A549 treated with Hydrocortisone at 1 μM for 4 hours (cell line): ENCODE measurements at places on chromosomes 12 and 14. TPM values are rescaled to one million over a fixed set of nuclear protein-coding genes. Genes with fewer than 3 reads are reported as not detected.

CPM gene
- total RNA-seq: 5.5 to 7.4 TPM (median 5.7 TPM) in 5 replicates

OR11H12 gene
- not detected in 5 replicates for total RNA-seq

AKAP6 gene
- 0.32 to 0.61 TPM (median 0.40 TPM) in 5 replicates for total RNA-seq

KITLG gene
- 13.3 to 20.9 TPM (median 16.6 TPM) in 5 replicates for total RNA-seq

LRRC10 gene
- not detected in 5 replicates for total RNA-seq

TUNAR gene
- not detected in 5 replicates for total RNA-seq

DDX47 gene
- 74.8 to 98.7 TPM (median 79.8 TPM) in 5 replicates for total RNA-seq

PHLDA1 gene
- 19.6 to 33.1 TPM (median 29.6 TPM) in 5 replicates for total RNA-seq

GALNT9 gene
- total RNA-seq: 3.3 to 6.5 TPM (median 4.1 TPM) in 5 replicates

CIT gene
- 10.1 to 17.0 TPM (median 12.0 TPM) in 5 replicates for total RNA-seq

BICDL1 gene
- 3.8 to 4.8 TPM (median 4.3 TPM) in 5 replicates for total RNA-seq
